ENCODE measurements at places on chromosomes 5 and 9.

- no peak for DNase-seq
Observed at GRCh38 chr5:14405267-14405666, 176.3 kb upstream of the OTULINL start.

DNA sequence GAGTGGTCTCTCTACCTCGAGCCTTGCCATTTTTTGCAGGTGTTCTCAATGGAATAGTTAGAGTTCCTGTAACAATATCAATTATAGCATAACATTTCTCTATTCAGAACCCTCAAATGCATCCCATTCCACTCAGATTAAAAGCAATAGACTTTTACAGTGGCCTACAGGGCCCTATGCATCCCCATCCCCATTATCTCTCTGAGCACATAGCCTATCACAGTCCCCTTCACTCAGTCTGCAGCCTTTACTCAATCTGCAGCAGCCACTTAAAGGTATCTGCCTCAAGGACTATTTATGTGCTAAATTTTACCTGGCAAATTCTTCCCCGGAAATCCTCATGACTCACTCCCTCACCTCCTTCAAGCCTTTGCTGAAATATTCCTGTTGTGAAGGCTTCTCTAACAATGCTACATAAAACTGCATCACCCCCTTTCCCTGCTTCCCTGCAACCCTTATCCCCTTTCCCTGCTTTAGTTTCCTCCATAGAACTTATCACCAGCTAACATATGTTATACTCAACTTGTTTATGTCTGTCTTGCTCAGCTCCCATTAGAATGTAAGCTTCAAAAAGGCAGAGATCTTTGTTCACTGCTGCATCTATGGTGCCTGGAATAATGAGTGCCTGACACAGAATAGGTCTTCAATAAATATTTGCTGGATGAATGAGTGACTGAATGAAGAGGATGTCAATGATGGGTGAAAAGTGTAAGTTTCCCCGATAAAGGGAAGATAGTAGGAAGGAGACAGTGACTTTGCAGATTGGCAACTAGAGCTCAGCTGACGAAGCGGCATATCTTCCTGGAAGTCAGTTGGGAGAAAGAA lies 54.1 kb upstream of the ZNF366 start:
- no peak for DNase-seq

GRCh38 chr9:108543251-108543778 lies 312.5 kb downstream of the ACTL7B start:
- no peak for DNase-seq

DNA sequence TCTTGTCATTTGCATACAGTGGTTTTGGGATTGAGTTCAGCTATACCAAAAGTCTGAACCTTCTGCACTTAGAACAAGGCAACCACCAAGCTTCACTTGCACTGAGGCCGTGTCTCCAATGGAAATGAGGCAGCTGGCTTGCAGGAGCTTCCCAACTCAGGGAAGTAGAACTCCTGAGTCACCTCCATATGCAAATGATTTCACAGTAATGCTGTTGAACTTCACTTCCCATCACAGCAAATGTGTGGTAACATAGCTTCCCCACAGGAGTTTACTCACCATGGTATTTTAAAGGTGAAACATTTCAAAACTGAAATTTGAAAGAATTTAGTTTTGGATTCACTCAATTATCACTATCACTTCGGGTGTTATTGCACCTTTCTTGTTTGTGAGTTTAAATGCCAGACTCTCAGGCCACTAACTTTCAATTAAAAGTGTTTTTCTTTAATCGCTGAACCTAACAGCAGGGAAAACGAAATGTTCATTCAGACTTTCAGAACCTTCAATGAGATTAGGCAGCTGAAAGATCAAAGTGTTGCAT lies 9.0 kb downstream of the CD274 start:
- no peak for DNase-seq

DNA sequence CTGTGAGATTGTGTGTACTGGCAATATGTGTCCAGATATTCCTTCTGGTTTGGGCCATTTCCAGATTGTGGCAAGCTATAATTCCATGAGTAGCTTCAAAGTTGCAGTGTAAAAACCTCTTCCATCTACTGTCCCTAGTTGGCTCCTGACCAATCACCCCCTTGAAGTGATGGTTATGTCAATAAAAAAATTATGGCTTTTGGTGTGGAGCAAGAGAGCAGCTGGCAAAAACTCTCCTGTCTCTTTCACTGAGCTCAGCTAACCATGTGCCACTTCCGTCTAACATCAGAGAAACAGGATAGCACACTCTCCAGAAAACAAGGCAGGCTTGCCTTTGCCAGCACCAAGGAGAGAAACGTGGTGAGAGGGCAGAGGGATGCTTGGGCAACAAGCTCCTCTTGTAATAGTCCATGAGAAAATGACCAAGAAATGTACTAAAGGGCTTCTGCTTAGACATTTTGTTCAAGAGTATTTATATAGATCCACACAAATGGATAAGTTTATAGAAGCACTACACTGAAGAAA lies 914.4 kb upstream of the SEMA6A start:
- no peak for DNase-seq

DNA sequence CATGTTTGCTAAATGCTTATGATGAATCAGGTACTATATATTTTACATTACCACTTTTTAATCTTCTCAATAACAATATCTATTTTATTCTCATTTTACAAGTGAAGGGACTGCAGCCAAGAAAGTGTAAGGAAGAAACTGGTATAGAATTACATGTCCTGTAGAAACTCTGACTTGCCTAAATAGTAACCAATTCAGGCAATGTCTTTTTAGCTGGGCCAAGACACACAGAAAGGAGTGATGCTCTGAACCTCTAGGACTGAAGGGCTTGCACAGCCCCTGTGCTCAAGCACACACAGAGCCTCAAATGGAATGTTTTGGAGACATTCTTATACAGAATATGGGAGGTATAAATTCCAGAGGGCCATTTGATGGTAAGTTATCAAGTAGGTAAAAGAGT lies 286.4 kb upstream of the TNC start:
- no peak for DNase-seq

DNA sequence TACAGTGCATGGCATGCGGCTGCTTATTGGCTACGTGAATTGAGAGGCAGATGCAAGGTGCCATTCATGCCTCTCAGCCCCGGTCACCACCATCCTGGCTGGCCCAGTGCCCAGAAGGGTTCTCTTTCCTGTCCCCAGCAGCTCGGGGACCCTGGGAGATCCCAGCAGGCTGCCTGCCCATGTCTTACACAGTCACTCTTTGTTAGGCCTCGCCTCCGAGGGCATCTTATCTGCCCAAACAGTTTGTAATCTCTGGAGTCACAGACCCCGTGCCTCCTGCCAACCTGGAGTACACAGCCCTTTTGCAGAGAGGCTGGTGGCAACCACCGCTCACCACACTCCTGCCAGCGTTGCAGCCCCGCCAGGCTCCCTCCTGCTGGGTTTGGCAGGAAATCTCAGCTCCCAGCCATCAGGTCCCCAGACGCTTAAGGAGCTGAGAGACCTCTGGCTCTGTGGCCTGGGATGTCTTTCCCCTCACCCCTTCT lies 7.0 kb upstream of the AK1 start:
- DNase-seq = no peak

GRCh38 chr9:127833555-127833954 lies 20.9 kb downstream of the ENG start:
- no peak for DNase-seq

DNA sequence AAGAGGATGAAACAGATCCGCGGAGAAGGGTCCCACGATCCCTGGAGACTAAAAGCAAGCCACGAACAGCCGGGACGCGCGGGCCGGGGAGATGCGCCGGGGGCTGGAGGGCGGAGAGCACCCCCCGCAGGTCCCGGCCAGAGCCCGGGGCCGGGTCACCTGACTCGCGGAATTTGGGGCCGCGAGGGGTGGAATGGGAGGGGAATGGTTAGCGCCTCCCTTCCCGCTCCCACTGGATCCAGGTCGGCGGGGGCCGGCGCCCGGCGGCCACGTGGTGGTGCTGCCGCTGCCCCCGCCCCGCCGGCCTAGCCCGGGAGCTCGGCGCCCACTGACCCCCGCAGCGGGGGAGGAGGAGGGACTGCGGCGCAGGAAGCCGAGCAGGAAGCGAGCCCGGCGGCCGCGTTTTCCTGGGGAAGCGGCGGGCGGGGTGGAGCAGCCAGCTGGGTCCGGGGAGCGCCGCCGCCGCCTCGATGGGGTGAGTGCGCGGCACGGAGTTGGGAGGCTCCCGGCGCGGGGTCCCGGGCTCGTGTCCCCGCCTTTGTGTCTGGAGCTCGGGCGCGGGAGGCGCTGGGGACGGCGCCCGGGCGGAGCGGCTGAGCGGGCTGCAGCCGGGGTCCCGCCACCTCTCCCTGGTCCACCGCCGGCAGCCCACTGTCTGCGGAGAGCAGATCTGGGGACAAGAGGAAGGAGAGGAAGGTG lies at the start of gene RAI14:
Gene RAI14 (plus strand): TSS at position 328 of the 699 bp plus-strand sequence. CDS start 30,592 bp downstream, outside the sequence.
- DNase-seq = no peak

GRCh38 chr9:129141066-129142041 lies 30.1 kb downstream of the PTPA start:
- peak; percentile 77 for DNase-seq

DNA sequence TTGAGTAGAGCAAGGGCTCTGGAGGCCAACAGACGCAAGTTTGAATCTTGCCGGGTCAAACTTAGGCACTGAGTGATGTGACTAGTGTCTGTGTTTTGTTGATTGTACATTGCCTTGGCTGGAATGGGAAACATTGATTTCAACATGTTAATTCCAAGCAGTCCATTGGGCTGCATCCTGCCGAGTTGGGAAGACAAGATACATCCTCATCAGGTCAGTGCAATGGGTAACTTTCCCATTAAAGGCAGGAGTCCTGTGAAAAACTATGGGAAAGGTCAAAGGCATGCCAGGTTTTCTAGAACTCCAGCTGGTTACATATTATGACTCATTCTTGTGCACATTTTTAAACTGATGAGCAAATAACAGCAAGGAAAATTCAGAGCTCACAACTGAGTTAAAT lies 126.5 kb upstream of the ABCA1 start:
- DNase-seq = no peak

- no peak for DNase-seq
Observed at GRCh38 chr9:121169094-121169601, 32.5 kb downstream of the RAB14 start.

- no peak for DNase-seq
Observed at GRCh38 chr5:146588331-146589027, 72.5 kb upstream of the GPR151 start.

GRCh38 chr5:139051392-139051791 lies 146.8 kb downstream of the SIL1 start:
- no peak for DNase-seq

DNA sequence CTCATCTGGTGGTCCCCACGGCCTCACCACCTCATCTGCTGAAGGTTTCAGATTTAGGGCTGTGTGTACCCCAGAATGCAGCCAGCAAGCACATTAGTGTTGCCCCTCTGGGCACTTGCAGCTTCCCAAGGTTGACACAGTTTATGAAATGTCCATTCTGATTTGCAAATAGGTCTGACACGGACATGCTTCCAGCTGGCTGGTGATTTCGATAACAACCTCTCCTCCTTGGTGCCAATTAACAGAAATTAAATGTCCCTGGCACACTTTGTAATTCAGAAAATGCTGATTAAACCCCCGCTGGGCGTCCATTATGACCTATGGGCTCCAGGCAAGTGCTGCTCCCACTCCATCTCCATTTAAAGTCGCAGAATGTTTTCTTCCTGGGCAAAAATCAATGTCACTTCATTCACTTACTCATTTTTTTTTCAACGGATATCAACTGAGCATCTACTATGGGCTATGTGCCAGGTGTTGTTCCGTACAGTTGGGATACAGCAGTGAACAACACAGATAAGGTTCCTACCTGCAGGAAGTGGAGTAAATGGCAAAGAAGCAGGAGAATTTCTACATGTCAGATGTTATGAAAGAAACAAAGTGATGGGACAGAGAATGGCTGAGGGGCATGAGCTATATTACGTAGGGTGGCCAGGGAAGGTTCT lies 32.0 kb downstream of the PLAC8L1 start:
- DNase-seq = no peak

DNA sequence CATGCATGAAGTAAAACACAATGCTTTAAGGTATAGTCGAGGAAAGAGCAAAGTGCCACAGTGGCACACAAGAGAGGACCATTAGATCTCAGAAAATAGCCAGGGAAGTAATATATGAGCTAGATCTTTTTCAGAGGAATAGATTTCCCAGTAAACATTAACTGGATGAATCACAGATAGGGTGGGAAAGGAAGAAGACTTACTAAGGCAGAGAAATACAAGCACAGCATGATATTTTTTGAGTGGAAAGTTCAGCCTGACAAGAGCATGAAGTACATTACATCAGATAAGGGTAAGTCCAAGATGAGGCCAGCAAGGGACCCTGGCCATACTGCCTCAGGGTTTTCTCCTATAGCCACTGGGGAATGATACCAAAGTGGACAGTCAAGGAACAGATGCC lies 804.6 kb upstream of the DMAC1 start:
- DNase-seq = no peak

DNA sequence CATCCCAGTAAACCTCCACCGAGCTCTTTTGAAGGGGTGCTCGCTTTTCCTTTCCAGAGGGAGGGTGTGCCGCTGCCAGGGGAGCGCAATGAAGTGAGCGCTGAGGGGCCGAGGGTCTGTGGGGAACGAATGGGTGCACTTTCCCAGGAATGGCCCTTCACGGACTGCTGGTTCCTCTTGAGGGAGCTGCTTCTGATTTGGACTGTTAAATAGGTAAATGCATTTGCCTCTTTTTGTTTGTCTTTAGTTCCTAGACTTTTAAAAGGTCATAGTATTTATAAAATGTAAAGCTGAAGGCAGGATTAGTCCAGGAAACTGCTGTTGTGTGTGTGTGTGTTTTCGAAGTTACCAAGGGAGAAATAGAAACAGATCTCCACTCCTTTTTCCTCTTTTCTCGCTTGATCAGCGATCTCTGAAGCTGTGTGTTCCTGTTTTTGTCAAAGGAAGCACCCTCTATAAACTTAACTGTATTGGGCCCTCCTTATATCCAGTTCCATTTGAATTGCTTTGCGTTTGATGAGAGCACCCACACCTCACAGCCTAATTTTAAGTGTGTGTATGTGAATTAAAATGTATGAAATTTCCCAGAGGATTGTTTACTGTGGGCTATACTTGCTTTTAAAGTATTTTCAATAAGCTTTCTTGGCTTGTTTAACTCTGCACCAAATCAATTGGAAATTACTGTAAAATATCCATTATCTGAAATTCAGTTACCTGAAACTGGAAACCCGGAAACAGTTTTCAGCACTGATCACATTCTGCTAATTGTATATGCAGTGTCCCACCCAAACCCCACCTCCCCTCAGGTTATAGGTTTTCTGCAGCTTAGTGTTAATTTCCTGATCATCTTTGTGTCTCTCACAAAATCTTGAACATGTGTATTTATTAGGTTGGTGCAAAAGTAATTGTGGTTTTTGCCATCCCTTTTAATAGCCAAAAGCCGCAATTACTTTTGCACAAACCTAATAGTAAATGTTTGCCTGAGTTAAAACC lies 966 bp downstream of the SNX2 start:
- DNase-seq = no peak

DNA sequence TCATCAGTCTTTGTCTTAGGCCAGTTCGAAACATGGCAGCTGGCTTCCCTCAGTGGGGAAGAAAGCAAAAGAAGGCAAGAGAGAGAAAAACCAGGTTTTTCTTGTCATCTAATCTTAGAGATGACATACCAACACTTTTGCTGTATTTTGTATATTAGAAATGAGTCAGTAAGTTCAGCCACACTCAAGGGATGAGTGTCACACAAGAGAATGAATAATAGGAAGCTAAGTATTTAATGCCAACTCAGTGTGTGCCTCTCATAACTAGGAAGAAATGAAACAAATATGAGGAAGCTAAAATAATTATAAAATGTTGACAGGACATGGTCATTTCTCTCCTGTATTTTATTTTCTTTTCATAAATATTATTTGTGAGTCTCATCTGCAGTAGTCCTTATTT lies 65.3 kb downstream of the CDH12 start:
- no peak for DNase-seq

GRCh38 chr9:17065062-17065461 lies 69.8 kb upstream of the CNTLN start:
- DNase-seq = peak; percentile 31
